ENCODE measurements at places on chromosomes 12 and 14.

GRCh38 chr12:32089586-32089985, 17.1 kb upstream of the BICD1 start:
- peak; percentile 71 for DNase-seq

DNA sequence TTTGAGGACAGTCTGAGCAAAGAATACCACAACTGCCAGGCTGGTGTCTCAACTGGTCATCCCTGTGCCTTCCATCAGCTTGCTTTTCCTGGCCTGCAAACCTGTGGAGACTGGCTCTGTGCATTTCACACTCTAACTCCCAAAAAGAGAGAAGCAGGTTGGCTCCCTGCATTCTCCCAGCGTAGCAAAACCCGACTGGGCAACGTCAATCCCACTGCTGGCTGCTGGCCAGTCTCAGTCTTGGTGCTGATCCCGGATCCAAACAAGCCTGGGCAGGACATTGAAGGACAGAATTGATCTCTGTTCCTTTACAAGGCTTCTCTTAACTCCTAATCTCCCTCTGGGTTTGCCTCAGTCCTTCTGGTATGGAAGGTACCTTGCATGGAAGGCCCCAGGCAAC, 65.4 kb downstream of the FZD10 start:
- DNase-seq, result no peak

GRCh38 chr12:122205053-122205925, 1.8 kb downstream of the B3GNT4 start:
- DNase-seq, result no peak

- DNase-seq, result no peak
These were observed 194.3 kb downstream of the RGS6 start for GRCh38 chr14:72126561-72126960.

DNA sequence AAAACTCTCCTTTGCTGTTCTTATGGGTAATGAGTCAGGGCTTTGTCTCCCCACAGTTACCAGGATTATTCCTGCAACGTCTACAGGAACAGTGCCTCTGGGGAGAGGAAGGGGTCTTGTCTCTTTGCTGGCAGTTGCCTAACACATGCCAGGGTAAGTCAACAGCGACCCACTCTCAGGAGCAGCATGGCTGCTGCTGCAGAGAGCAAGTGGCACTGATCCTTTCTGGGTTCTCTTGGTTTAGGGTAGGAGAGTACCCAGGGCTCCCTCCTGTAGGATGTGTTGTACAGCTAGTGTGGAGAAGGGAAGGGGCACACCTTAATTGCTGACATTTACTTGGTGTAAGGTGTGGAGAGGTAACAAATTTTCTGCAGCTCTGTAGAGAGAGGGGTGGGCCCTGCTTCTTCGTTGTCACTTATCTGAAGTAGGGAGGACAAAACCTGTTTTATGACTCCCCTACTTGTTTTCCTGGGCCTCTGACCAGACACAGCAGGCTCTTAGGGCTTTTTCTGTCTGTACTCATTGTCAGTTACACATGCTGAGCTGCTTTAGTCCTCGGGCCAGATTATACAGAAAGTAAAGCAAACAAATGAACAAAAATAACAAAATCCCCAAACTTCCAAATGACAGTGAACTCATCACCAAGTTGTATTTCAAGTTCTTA, 168.2 kb downstream of the ACSS3 start:
- no peak for DNase-seq

- DNase-seq, result no peak
These were observed 44.0 kb downstream of the VCPKMT start for GRCh38 chr14:50072395-50072794.

- DNase-seq, result no peak
These were observed 55.6 kb upstream of the PPP2R5C start for GRCh38 chr14:101705733-101706508.

- DNase-seq, result no peak
These were observed 94.4 kb downstream of the TBC1D30 start for GRCh38 chr12:64918801-64919200.

- DNase-seq, result no peak
These were observed 48.4 kb downstream of the BICD1 start for GRCh38 chr12:32155041-32155440.

GRCh38 chr12:69583203-69583602, 2.1 kb upstream of the CCT2 start:
- no peak for DNase-seq

- DNase-seq, result no peak
These were observed 18.3 kb upstream of the EIF2B2 start for GRCh38 chr14:74984236-74985027.

DNA sequence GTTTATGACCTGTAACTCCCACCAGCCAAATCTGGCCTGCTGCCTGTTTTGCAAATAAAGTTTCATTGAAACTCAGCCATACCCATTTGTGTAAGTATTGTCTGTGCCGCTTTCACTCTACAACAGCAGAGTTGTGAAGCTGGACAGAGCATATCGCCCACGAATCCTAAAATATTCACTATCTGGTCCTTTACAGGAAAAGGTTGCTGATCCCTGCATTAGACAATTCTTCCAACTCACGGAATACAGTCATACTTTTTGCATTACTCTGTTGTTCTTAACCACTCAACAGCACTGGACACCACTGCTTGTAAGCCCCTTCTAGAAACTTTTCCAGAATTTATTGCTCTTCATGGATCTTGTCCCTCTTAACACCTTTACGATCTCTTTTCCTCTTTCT, 435.4 kb downstream of the EGLN3 start:
- DNase-seq, result no peak

DNA sequence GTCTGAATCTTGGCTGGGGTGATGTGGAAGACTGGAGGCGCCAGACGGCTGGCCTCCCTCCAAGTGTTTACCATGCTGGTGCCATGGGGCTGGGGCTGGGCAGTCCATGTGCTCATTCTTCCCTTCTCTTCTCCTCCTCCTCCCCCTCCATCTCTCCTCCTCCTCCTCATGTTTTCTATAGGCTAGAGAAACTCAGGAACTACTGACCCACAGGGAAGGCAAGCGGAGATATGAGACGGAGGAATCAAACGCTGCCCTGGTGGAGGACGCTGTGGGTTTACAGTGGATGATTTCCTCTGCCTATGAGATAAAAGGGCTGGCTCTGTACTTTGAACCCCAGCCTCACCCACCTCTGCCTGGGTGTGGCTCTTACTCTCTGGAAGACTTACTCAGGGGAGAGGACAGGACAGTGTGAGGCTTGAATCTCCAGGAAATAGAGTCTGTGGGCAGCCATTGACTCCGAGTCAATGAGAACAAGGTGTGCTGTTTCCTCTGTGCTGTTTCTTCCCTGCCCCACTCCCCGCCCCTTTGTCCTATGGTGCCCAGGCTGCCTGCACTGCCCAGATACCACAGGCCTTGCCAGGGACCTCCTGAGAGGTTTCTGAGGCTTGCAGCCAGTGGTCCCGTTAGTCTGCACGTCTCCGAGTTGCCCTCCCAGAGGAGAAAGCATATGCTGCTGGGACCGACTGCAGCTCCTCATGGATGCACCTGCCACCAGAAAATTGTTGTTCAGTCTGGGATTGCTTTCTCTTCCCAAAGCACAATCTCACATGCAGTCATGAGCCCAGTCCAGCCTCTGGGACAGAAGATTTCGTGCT, 132.6 kb upstream of the ARHGAP5 start:
- peak; percentile 48 for DNase-seq

DNA sequence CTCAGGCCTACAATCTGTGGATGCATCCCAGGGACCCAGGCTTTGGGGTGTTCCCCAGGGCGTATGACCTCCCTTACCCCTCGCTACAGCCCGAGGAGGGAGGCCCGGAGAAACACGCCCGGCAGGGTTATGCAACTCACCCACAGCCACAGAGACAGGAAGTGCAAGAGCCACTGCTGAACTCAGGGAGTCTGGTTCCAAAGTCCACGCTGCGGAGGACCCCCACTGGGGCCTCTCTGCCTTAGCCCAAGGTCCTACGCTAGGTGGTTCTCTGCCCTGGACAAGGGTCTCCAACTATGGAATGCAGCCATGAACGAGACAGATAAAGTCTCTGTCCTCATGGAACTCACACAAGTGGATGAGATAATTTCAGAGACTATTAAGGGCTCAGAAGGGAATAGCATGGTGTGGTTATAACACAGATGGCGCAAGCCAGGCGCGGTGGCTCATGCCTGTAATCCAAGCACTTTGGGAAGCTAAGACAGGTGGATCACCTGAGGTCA, 11.3 kb downstream of the SCARB1 start:
- peak; percentile 25 for DNase-seq

DNA sequence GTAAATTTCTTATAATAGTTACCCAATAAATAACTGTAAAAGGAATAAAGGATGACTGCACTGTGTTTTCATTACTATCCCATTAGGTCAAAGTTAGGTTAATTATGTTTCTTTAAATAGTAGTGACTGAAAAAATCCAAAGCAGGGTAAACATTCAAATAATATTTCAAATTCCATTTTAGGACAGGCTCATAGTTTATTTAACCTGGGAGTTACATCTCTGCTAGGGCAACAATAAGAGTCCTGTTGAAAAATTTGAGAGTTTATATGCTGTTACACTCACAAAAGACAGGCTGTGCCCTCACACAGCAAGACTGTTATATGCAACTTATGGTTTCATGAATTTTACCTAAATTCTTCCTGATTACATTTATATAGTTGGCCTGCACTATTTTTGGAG, 8.0 kb downstream of the ERP27 start:
- DNase-seq, result no peak

- DNase-seq, result no peak
These were observed 1.1 kb upstream of the DPPA3 start for GRCh38 chr12:7709969-7710675.

DNA sequence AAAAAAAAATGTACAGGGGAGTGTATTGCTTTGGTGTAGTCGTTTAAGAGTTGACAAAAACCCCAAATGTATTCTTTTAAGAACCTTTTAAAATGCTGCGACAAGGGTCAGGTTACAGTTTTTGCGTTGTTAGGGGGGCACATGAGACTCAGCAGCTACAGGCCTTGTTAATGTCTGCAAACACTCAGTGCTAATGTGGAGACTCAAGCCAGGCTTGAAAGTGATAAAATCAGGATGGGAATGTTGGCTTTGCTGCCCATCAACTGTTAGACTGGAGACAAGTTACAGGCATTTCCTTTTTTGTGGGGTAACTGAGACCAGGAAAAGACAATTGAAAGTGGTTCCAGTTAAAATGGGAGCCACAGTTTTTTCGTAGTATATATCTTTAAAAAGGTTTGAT, 84.8 kb downstream of the PRKCH start:
- no peak for DNase-seq

DNA sequence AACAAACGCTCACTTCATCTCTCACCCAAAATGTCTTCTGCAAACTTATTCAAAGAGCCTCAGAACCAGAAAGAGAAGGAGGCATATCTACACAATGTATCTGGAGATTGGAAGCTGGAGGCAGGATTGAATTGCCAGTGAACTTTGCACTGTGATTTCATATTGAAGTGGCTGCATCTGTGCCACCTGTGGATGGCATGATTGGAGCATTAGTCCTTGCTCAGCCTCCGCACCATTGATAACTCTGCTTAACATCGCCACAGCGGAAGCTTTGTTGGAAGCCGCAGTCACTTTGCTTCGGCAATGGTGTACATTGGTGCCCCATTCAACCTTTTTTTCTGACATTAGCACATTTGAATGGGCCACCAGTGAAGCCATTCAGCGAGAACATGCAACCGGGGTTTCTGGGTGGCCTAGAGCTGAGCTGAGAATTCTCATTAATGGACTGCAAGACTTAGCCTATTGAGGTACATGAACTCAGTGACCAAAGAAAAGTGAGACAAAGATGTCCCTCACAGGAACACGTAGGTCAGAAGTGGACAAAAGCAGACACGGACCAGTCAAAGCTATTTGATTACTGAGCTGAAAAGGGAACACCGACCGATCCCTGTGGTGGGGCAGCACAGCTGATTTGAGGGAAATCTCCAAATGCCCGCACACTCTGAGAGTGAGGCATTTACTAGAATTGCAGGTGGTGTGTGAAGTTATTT, 130.4 kb downstream of the BRMS1L start:
- no peak for DNase-seq

GRCh38 chr12:116288735-116289134, 11.2 kb upstream of the MED13L start:
- DNase-seq, result no peak

GRCh38 chr12:111309584-111309983, 59.3 kb downstream of the PHETA1 start:
- no peak for DNase-seq

- no peak for DNase-seq
These were observed 105.2 kb downstream of the SLC41A2 start for GRCh38 chr12:104852896-104853295.

DNA sequence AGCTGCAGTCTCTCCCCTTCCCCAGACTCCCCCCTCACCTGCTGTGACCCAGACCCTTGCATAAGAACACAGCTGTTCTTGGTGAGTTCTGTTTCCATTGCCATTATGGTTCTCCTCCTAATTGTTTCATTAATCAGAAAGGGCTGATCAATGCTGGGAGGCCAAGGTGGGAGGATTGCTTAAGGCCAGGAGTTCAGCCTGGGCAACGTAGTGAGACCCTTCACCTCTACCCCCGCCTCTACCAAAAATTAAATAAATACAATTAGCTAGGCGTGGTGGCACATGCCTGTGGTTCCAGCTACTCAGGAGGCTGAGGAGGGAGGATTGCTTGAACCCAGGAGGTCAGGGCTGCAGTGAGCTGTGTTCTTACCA, 17.2 kb upstream of the FAIM2 start:
- no peak for DNase-seq

- no peak for DNase-seq
These were observed 177.6 kb downstream of the ACSS3 start for GRCh38 chr12:81255456-81255855.

Measured in renal cortical epithelial cell (primary cell).